ENCODE measurements at places on chromosomes 7 and 10.

GRCh38 chr7:134462337-134462925 is 3.5 kb upstream of the AKR1B1 start:
- no peak for DNase-seq

GRCh38 chr7:84176716-84177115 is 17.9 kb downstream of the SEMA3A start:
- DNase-seq, result no peak

DNA sequence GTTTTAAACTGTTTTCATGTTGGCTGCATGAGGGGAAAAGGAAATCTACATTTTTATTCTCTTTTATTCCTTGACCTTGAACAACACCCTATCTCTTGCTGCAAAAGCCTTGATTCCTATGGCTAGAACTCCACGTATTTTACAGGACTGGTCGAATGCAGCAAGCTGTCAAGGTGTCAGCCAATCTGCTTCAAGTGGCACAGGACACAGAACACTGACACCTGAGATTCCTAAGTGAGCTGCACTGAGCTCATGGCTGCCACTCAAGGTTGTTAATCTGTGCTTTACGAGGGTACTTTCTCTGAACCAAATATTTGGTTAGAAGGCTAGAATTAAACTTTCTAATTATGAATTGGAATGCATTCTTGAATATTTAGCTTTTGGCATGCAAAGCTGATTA is 349.7 kb upstream of the COBL start:
- DNase-seq, result no peak

DNA sequence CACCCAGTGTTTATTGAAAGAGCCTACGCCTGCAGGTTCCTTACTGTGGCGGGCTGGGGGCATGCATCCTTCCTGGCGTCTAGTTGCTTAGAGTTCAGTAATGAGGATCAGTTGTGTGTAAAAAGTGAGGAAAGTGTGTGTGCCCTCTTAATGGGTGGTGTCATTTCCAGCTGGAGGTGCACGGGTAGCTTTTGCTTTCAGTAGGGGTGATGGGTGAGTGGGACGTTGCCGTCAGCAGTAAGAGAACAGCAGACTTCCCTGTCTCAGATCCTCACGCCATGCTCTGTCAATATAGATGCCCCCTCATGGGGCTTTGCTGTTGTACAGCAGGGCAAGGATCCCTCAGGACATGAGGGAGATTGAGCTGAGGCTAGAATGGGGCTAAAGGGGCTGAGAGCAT is 352.6 kb upstream of the GALNT17 start:
- no peak for DNase-seq

DNA sequence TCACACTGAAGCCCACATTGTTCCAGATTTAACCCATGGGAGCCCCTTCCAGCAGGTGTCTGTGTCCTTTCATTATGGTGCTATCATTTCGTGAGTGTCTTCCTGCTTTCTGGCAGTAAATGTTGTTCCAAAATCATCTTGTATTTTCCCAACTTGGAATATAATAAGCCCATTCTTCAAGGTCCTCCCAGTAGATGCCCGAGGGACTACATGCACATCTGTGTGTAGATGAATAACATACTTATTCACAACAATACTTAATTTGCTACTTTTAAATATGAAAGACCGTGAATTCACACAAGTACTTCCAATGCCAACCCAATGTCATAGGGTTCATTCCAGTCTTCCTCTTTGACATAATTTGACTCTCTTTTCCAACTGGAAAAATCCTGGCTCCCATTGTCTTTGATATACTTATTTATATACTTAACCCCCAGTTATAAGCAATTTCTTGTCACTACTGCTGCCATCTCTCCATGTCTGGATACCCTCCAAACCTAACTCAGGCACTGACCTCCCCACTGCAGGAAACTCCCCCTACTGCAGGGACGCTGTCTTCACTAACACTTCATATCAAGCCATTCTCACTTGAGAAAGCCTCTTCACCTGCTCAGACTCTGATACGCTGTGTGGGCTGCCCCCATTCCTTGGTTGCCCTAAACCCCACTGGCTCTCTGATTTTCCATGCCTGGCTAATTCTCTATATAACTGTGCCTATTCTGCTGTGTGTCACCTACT is 1119.2 kb downstream of the CNTNAP2 start:
- no peak for DNase-seq

- DNase-seq, result peak; percentile 42
These were observed 11.2 kb downstream of the SLC13A4 start for GRCh38 chr7:135716677-135717238.

GRCh38 chr10:132630666-132631337 is 93.2 kb downstream of the INPP5A start:
- no peak for DNase-seq

- peak; percentile 68 for DNase-seq
These were observed 87.8 kb downstream of the CFAP58 start for GRCh38 chr10:104441329-104442000.

- no peak for DNase-seq
These were observed 30.1 kb downstream of the PLEKHA1 start for GRCh38 chr10:122404576-122404975.

- no peak for DNase-seq
These were observed 112.6 kb downstream of the ZPBP start for GRCh38 chr7:49980465-49980864.

Data from AG04450 (cell line).